ACHN (cell line): ENCODE measurements at places on chromosomes 1 and 21.

DNA sequence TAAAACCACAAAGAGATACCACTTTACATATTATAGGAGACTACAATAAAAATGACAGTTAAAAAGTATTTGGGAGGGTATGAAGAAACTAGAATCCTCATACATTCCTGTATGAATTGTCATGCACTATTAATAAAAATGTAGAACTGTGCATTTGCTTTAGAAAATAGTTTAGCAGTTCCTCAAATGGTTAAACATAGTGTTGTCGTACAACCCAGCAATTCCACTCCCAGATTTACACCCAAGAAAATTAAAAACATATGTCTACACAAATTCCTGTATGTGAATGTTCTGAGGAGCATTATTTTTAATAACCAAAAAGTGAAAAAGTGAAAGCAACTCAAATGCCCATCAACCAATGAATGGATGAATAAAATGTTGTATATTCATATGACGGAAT is 23.1 kb upstream of the PDE4B start:
- no peak for DNase-seq

DNA sequence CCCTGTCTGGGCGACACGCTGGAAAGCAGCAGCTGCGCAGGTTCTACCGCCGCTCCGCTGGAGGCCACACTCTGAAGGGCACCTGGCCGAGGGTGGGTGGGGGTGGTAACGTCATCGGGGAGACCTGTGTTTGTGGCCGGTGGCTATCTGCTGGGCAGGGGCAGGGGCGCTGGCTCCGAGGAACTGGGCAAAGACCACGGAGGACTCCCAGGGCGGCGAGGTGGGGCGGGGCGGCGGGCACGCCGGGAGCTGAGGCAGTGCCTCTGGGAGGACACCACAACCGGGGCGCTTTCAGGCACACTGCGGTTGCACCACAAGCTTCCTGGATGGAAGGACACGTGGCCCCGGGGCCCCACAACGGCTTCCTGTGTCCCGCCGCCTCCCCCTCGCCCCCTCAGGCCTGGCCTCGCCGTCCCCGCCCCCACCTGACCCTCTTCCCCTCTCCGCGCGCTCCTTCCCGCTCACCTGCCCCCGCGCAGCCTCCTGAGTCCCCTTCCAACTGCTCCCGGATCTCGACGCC is 3.3 kb upstream of the DENND2D start:
- peak; percentile 78 for DNase-seq

- DNase-seq, result no peak
Observed at GRCh38 chr1:171256940-171257606, 8.8 kb downstream of the FMO1 start.

DNA sequence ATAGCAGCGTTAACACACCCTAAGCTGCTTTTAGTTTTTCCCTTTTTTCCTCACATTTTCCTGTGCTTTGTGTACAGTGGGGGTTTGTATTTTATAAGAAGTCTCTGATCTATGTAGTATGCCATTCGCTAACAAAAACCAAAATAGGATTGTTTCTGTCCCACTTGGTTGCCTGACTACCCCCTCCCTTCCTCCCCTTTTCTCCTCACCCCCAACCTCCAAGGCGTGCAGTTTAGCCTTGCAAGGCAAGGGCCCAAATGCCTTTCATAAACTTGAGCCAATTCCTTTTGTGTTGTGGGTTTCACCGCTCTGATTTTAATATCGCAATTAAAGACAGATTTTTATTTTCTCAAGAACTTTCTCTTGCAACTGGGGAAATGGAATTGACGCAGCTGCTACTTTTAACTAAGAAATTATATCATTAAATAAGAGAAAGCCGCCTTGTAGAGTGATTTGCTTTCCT is 276.9 kb downstream of the TM2D1 start:
- no peak for DNase-seq

- DNase-seq, result no peak
Observed at GRCh38 chr1:91406773-91407389, 2.2 kb upstream of the HFM1 start.

DNA sequence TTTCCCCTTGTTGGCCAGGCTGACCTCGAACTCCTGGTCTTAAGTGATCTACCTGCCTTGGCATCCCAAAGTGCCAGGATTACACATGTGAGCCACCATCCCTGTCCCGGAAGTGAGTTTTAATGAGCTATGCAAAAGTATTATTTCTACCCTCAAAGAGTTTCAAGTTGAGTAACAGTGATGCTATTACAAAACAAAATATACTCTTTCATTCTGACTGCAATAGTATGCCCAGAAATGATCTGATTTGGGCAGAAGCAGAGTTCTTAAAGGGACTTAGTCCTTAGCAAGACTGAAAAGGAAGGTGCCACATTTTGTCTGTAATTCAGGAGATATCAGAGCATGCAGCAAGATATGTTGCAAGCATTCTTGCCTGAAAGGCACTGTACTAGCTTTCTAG is 375.4 kb downstream of the NUF2 start:
- no peak for DNase-seq

GRCh38 chr1:214202992-214203391 is 78.0 kb upstream of the SMYD2 start:
- no peak for DNase-seq

GRCh38 chr1:158819461-158820443 is 11.4 kb upstream of the MNDA start:
- no peak for DNase-seq
